ENCODE measurements at places on chromosomes 2 and 18. TPM values are rescaled to one million over a fixed set of nuclear protein-coding genes. Genes with fewer than 3 reads are reported as not detected.

- no peak for ATAC-seq
Observed at GRCh38 chr2:128367601-128368359, 49.1 kb upstream of the HS6ST1 start.

DNA sequence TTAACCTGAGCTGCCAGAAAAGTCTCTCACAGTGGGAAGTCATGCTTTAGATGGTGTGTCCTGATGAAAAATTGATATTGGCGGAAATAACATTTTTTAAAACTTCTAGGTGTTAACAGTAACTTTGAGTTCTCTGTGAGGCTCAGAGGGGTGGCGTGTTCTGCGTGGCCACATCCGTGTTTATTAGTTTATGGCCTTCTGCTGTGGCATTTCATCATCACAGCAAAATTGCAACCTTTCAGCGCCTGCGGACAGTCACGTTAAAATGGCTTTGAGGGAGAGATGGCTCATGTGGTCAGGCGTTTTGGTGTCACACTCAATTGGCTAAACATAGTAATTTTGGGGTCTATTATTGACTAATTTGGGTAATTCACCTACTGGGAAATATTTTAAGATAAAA is 42.4 kb downstream of the KLHL29 start:
- ATAC-seq, result no peak

DNA sequence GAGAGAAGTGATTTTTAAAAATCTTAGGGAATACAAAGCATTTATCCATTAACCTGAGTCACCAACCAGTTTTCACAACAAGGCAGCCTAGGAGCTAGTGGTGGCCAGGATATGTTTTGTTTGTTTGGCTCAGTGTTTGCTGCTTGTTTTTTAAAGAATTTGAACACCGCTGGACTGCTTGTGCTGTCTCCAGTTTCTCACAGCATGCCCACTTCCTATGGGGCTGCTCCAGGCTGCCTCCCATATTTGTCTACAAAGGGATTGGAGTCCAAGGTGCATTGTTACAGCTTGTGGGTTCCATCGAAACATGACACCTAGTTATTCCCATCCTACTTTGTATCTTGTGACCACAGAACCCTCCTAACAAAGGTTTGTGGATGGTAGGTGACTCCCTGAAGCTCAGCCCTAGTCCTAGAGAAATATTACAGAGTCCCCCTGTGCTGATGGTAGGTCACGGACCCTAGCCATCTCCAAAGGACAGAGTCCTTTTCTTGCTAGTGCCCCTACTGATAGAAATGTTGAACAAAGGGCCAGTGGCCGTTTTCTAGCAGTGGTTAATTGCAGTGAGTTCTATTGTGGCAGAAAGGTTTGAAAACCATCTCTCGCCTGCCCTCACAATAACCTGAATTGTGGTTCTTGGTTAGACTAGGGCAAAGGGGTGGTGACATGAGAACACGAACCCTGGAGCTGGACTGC is 23.2 kb downstream of the GPR39 start:
- no peak for ATAC-seq

DNA sequence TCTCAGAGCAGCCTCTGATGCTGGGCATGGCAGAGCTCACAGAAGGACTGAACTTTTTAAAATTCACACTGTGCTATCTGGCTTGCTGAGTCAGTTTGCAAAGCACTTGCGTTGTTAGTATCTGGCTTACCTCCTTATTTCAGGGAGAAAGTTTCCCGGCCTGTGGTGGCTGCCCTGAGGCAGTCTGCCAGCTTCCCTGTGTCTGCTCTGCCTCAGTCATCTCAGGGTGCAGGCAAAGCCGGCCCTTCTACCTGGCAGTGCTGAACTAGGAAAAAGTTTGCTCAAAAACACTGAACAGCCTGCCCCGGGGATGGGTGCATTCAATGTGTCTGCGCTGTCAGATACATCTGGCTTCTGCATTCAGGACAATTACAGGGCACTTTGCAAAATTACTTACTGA is 90.2 kb upstream of the UXS1 start:
- ATAC-seq, result no peak

DNA sequence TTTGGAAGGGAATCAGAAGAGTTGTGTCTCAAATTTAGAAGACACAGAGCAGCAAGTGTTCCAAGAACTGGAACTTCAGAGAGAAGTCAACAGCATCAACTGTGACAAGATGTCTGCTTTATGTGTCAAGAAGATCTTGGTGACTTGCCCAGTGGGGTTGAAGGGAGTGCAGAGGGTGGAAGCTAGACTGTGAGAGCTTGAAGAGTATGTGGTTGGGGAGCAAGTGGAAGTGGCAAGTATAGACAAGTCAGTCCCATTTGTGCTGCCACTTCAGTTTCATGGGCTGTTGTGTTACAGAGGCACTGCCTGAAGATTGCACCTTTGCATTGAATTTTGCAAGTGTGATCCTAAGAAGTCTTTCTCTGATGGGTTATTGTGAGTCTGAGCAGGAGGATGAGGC is 68.7 kb upstream of the MC2R start:
- no peak for ATAC-seq

GRCh38 chr18:43396266-43396665 is 119.0 kb upstream of the SYT4 start:
- ATAC-seq, result no peak

- no peak for ATAC-seq
Observed at GRCh38 chr18:74146756-74147155, 878 bp downstream of the FBXO15 start.

DNA sequence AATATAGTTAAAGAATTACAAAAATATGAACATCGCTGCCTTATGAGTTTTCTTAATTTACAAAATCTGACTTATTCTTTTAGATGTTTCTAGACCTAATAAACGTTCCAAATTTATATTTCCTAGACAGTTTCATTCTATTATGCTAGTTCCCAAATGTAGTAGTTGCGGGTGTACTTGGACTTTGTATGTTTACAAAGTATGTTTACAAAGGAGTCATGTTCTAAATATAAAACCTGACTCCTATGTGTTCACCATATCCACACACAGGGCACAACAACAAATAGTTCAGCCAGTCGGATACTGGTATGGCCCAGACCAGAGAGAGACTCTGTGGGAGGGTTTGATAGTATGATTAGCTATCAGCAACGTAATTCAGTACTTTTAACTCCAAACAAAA is 230.7 kb downstream of the KCNH7 start:
- no peak for ATAC-seq

DNA sequence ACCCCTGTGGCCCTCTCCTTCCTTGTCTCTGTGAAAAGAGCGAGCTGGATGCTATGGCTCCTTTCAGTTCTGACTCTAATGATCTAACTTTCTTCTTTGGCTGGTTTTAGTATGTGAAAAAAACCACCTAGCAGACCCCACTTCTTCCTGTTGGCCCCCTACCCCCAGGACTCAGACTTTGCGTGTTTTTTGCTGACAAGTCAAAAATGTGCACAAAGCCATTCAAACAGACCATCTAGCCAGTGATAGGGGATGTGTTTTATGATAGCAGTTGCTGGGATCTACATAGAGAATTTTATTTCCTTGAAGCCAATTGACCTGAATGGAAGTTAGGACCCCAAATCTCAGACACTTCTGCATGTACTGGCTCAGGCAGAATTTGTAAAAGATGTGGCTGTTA is 49.1 kb downstream of the MFSD6 start:
- ATAC-seq, result no peak

- ATAC-seq, result no peak
Observed at GRCh38 chr2:108620656-108621055, 86.4 kb downstream of the LIMS1 start.

DNA sequence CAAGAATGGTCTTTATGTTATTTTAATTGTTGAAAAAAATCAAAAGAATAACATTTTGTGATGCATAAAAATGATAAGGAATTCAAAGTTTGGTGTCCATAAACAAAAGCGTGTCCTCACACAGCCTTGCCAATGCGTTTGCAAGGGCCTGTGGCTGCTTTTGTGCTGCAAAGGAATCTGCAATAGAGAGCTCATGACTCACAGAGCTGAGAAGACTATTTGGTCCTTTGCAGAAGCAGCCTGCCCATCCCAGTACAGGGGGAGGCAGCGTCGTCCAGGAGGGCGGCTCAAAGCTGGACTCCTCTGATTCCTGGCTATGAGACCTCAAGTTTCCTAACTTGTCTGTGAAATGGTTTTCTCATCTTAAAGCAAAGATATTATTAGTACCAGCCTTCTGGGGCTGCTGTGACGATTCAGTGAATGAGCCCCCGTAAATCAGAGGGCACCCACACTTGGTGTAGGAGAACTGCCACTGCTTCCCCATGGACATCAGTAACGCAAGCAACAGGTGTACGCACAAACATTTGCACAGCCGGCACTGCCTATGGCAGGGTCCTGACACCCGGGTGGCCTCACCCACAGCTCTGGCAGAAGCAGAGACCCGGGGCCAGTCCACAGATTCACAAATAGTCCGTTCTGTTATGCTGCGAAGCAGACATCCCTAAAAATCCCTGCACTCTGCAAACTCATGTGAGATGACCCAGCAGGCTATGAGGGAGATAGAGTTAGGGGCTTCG is 70.6 kb upstream of the ASAP2 start:
- no peak for ATAC-seq

DNA sequence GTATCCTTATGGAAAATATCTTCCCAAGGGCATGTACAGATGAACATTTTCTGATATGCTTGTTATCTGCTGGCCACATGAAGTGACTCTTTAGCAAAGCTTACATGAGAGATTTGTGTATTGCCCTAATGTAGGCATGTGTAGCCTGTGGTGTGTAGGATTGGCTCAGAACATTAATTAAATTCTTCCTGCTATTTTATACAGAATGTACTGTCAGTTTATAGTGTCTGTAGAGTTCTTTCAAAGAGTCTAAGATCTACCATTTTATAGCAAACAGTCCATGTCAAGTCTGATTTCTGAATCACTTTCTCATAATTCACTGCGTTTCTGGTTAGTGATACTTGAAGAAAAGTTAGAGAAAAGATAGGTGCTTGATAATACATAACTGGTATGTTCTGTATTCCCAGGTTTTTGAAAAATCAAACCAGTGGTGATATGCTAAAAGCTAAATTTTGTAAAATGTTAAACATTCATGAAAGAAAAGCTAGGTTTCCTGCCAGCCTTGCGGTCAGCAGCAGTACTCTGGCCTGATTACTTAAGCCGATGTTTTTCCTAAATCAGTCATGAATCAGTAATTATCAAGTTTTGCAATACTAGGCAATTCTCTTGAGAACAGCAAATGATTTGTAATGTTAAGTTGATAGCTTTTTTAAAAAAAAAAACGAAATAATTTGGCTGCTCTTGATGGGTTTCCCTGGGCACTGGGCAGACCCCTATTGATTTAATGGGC is 30.9 kb upstream of the EFEMP1 start:
- ATAC-seq, result peak; percentile 69

GRCh38 chr2:23537991-23538390 is 153.0 kb downstream of the KLHL29 start:
- ATAC-seq, result no peak

DNA sequence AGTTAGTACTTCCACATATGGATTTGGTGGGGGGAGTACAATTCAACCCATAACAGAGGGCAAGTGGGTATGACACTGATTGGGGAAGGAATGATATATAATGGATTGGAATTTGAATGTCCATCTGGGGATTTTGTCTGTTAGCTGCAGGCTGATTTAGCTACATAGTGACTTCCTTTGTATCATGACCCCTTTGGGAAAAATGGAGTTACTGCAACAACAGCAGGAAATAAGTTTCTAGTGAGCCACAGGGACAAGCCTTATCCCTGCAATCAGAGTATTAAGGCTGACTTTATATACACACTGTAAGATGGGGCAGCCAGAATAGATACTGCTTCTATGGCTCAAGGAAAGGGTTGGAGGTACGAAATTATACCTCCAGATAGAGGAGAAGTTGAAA is 404.4 kb upstream of the MEIS1 start:
- no peak for ATAC-seq

GRCh38 chr18:57976230-57976773 is 67.7 kb upstream of the NEDD4L start:
- ATAC-seq, result no peak

GRCh38 chr2:205848601-205849000 is 166.3 kb downstream of the NRP2 start:
- no peak for ATAC-seq

DNA sequence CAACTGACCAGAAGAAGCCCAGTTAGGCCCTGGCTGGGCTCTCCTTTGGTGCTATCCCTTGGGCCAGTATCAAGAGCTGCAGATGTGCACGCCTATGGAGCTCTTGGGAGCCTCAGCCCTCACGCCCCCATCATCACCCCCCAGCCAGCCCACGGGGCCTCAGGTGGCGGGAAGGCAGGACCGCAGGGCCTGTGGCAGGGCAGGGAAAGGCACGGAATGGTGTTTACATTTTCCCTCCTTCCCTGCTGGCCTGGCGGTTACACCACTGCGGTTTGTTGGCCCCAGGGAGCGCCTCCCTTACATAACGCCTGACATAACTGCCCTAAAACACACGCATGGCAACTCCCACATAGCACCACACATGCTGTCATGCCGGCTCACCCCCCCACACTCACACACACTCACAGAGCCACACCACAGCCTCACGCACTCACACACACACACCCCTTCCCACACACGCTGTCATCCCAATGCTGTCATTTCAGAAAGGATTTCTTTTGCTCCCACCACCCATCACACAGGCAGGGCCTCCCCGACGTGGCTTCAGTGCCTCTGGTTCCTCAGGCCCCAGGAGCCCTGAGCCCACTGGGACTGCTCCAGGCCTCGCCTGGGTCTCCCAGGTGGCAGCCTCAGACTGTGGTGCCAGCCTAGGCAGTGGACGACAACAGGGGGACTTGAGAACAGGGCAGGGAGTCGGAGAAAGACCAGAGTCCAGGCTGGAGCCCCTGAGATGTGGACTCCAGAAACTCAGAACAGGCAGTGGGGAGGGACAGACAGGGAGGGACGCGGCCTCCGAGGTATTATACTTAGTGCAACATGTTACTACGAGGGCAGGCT is 15.7 kb downstream of the ZFP36L2 start:
- peak; percentile 81 for ATAC-seq

GRCh38 chr2:107595749-107596148 is 230.9 kb upstream of the RGPD4 start:
- no peak for ATAC-seq

DNA sequence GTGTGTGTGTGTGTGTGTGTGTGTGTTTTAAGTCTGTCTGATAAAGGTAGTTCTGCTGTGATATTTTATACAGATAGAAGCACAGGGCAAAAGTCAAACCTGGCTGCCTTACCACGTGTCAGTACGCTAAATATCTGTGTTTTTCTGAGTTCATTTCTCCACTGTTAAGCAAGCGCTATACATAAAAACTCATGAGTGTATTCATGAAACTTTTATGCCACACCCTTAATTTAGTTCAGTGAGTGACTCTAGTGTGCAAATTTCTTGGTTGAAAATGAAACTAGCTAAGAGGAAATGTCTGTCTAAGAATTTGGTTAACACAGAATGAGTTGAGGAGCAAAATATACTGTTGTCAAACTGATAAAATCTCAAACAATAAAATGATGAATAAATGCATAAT is 11.2 kb downstream of the CASP10 start:
- ATAC-seq, result no peak

GRCh38 chr18:40769786-40770185 is 1185.2 kb upstream of the PIK3C3 start:
- no peak for ATAC-seq

KIF5C gene
- total RNA-seq, result 3.3 TPM

RASGRP3 gene
- 2.6 TPM for total RNA-seq

STARD6 gene
- not detected for total RNA-seq

COL5A2 gene
- 67.1 TPM for total RNA-seq

CETN1 gene
- total RNA-seq, result not detected

MBD2 gene
- 40.4 TPM for total RNA-seq

MYCN gene
- not detected for total RNA-seq

TMEFF2 gene
- total RNA-seq, result 0.42 TPM

LYPD6 gene
- total RNA-seq, result 4.0 TPM

RAB6D gene
- not detected for total RNA-seq
